ENCODE measurements at places on chromosomes 5 and 9.

GRCh38 chr9:117957267-117957666 is 253.1 kb downstream of the TLR4 start:
- no peak for DNase-seq

DNA sequence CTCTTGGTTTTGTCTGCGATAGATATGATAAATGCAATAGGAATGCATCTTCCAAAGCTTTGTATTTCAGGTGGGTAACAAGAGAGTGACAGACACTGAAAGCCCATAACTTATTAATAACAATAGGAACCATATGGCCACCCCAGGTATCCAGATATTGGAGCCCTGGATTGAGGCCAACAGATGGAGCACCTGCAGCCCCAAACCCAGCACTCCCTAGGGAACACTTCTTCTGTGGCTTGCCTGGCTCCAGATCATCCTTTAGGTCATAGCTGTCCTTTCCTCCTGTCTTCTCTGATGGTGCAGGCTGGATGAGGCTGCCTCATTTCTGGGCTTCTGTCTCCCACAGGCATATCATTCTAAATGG is 5.0 kb upstream of the IL3 start:
- DNase-seq = no peak

DNA sequence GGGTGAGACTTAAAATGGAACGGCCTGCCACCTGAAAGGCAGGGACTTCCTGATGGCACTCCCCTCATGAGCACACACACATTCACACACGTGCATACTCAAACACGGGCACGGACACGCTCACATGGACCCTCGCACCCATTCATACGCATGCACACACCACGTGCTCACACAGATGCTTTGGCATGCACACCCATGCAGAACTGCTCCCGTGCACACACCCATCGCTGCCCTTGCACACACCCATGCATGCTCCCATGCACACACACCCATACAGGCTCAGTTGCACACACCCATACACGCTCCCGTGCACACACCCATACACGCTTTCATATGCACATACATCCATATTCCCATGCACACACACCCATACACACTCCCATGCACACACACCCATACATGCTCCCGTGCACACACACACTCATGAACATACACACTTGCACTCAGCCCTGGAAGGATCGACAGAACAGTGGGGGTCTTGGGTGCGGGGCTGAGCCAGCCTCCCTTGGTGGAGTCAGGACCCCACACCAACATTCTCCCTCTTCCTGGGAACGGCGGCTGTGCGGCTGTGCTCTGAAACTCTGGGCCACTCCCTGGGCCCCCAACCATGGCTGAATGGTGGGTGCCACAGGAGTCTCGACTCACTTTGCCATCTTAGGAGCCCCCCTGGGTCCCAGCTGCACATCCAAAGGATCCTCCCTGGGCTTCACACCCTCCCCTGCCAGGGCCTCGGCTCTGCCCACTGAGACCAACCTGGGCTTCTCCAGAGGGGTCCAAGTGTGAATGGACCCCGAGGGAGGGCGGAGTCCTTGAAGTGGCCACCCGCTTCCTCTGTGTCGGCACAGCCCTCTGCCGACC is 115.2 kb downstream of the RXRA start:
- no peak for DNase-seq

- no peak for DNase-seq
These were observed 600.2 kb upstream of the CCNG1 start for GRCh38 chr5:162837155-162837554.

GRCh38 chr5:116872986-116873385 is 298.4 kb upstream of the SEMA6A start:
- DNase-seq = no peak

GRCh38 chr5:118146824-118147223 is 841.5 kb downstream of the DTWD2 start:
- no peak for DNase-seq

DNA sequence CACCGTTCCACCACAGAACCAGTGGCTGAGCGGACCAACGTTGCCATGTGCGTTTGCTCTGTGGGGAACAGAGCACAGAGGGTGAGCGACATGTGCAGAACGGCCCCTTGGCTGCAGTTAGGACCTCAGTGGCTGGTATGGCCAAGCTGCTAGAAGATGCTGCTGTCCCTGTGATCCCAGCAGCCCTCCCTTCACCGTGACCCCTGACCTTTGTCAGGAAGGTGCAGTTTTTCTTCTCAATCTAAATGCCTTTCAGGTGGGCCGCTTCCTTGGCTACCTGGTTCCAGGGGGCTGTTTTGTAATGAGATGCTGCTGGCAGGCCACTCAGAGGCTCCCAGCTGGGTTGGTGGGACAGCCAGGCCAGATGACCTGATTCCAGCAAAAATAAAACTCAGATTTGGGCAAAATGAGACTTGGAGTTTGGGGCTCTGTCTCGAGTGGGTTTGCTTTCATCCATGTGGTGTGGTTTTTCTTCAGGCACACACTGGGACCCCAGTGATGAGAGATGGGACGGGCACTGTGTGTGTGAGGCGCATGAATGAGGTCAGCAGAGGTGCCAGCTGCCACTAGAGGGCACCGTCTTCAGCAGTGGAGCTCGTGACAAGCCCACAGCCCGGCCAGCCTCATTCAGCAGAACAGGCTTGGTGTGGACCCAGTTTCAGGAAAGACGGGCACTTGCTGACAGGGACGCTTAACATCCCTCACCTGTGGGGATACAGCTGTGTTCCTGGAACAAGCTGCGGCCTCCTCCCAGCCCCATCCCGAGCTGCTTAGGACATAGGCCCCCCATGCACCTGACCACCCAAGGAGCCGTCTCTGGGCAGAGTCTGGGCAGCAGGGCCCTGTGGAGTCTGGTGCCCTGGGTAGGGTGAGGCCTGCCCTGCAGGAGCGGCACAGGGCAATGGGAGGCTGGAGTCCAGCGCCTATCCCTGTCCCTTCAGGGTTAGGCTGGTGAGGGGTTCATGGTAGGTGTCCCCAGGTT is 4.1 kb downstream of the MRPS2 start:
- peak; percentile 55 for DNase-seq

DNA sequence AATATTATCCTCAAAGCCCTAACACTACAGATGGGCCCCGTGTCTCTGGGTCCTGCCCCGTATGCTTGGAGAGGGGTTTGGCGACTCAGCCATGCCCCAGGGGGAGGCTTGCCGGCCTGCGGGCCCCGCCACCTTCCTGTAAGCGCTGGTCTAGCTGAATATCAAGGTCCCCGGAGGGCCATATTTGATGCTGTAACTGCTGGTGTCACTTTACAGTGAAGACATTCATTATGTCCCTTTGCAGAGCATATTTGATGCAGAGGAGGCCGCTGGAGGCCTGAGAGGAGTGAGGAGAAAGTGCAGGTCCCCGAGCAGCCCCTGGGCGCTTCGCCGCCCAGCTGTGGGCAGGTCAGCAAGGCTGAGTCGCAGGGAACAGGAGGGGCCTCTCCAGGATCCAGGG is 16.8 kb downstream of the IRX4 start:
- no peak for DNase-seq

GRCh38 chr5:170159101-170159698 is 53.5 kb downstream of the FOXI1 start:
- no peak for DNase-seq

GRCh38 chr9:114957558-114957957 is 27.2 kb upstream of the TNFSF8 start:
- no peak for DNase-seq

- DNase-seq = no peak
These were observed 88.2 kb upstream of the ZNF618 start for GRCh38 chr9:113787871-113788270.

DNA sequence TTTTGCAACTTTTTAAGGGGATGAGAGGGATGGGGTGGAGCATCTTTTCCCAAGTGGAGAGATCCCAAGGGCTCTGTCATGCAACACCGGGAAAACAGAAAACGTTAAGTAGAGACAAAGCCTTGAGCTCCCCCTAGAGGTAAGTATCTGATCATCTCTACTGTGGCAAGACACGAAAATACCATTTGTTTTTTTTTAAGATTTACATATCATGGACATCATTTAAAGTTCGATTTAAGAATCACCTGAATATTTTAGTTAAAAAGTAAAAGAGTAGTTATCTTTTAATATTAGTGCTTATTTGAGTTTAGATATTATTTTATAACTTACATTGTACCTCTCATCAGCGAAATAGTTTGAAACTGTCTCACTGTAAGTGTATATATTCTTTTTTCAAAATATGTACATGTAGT is 200.4 kb downstream of the LRRC70 start:
- DNase-seq = no peak

DNA sequence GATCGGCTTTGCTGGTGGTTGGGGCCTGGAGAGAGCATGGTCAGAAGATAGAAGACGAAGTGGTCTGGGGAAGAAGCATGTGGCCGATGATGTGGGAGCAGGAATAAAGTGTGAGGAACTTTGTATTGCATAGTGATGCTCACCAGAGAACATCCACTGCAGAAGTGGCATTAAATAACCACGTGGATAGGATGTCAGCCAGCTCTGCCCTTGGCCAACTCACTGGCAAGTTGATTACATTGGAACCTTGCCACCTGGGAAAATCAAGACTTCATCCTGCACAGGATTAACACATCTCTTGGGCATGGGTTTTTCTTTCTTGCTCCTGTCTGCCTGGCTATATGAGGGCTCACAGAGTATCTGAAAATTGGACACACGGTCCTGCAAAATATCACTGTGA is 217.4 kb downstream of the DMRT2 start:
- DNase-seq = no peak

GRCh38 chr9:92378865-92379560 is 25.4 kb downstream of the OGN start:
- DNase-seq = no peak

- DNase-seq = no peak
These were observed 52.3 kb upstream of the ZSWIM6 start for GRCh38 chr5:61279725-61280124.

GRCh38 chr5:135251093-135251492 is 147.9 kb downstream of the MACROH2A1 start:
- no peak for DNase-seq

- DNase-seq = no peak
These were observed 96.6 kb downstream of the UBAP2 start for GRCh38 chr9:33952066-33952465.

GRCh38 chr5:54176066-54176830 is 134.1 kb downstream of the ARL15 start:
- no peak for DNase-seq

GRCh38 chr5:96236051-96236450 is 197.0 kb downstream of the PCSK1 start:
- no peak for DNase-seq

GRCh38 chr5:116959843-116960242 is 385.2 kb upstream of the SEMA6A start:
- no peak for DNase-seq

GRCh38 chr5:171852255-171852681 is 66.7 kb downstream of the SMIM23 start:
- DNase-seq = no peak

- no peak for DNase-seq
These were observed 183.2 kb downstream of the TMEM161B start for GRCh38 chr5:88085462-88085861.

DNA sequence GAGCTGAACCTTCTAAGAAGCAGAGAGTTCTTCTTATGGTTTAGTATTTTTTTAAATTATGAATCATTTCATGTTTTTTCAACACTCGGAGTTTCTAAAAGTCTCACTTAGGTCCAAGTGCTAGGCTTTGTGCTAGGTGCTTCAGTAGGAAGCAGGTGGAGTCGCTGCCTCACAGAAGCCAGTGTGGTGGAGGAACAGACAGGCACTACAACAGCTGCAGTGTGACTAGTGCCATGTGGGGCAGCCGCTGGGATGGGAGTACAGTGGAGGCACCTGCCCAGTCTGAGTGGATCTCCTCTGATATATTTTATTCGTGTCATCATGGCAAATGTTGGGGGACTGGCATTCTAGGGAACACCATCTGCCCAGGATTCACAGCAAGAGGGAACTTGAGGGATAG is 15.3 kb downstream of the PCDHGC5 start:
- no peak for DNase-seq

DNA sequence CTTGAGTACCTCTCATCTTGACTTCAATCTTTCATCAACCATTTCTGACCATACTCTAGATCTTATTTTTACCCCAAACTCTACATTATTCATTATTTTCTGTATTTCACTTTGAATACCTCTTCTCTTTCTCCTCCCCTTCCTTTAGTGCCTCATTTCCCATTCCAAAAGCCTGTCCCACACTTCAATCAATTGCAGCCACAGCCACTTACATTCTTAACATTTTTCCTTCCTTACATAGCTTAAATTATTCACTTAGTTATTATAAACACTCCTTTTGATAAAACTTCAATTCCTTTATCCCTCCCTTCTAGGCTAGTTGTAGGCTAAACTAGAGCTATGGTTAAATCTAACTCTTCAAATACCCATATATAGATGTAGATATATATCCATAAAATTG is 344.0 kb downstream of the PRR16 start:
- DNase-seq = no peak

DNA sequence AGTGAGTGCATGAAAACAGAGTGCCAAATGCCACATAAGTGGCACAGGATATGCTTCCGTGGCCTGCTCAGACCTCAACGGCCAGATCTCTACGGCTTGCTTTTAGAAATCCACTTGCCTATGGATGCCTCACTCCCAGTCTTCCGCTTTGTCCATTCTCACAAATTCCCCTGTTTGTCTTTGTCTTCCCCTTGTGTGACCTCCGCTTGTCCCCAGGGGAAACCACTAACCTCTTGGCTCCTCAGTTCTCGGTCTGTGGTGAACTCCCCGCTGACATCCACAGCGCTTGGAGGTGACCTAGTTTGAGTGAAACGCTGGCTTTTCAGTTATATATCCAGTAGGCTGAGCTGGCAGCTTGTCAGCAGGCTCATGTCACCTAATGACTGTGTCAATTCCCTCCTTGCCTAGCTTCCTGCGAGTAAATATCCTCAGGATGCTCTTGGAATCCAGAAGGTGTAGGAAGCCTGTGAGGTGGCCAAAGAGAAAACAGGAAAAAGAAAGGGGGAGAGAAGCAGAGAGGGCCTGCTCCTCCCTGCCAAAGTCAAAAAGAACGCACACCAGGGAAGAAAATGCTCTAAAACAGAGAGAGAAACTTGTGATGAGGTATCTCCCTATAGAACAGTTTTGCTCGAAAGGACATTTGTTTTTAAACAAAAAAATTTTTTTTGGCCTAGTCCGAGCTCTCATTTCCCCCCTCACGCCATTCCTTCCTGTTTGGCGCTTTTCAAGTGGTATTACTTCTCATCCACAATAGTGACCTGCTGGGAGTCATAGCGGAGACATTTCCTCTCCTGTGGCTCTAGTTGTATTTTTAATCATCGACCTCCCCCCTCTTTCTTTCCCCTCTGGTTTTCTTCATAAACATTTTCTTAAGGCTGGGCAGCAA is 101.6 kb upstream of the SPRY4 start:
- peak; percentile 11 for DNase-seq

GRCh38 chr5:178895615-178896571 is at the start of gene ZFP2:
Gene ZFP2 (plus strand): TSS chr5:178895913. CDS start chr5:178931314, 35,401 bp downstream.
- no peak for DNase-seq

GRCh38 chr9:80651044-80651443 is 1038.3 kb downstream of the TLE1 start:
- DNase-seq = no peak

- DNase-seq = no peak
These were observed 17.9 kb downstream of the STC2 start for GRCh38 chr5:173310218-173310769.

Measured in CD8-positive, alpha-beta memory T cell (primary cell).